ENCODE measurements at places on chromosomes 16 and 17. TPM values are rescaled to one million over a fixed set of nuclear protein-coding genes. Genes with fewer than 3 reads are reported as not detected.

The CCNF gene
- 35.9 TPM for total RNA-seq

The HOXB9 gene
- 7.3 TPM for total RNA-seq

The CX3CL1 gene
- total RNA-seq: not detected

The FAM171A2 gene
- total RNA-seq: 2.1 TPM

The TMIGD1 gene
- total RNA-seq: not detected

The GLTPD2 gene
- total RNA-seq: not detected

The ODAD4 gene
- total RNA-seq: not detected

The CLEC18B gene
- not detected for total RNA-seq

DNA sequence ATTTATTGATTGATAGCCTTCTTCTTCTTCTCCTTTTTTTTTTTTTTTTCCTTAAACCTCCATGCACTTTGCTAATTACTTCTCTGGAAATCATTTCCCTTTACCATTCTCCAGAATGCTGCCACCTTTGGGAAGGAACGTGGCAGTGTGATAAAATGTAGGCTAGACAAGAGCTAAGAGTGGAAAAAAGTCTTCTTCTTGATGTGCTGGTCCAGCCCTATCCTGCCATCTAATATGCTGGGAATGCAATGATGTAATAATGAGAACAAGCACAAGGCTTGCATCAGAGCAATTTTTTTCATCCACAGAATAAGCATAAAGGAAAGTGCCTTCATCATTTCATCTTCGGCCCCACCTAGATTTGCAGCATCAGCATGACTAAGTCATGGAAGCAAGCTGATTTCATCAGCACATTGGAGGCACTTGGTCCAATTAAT lies 128.7 kb upstream of the ZFHX3 start:
- DNase-seq: peak; percentile 9

- DNase-seq: no peak
Observed at GRCh38 chr16:72990571-72990970, 57.4 kb downstream of the ZFHX3 start.

- DNase-seq: peak; percentile 86
Observed at GRCh38 chr17:57195785-57196460, 60.4 kb upstream of the MSI2 start.

DNA sequence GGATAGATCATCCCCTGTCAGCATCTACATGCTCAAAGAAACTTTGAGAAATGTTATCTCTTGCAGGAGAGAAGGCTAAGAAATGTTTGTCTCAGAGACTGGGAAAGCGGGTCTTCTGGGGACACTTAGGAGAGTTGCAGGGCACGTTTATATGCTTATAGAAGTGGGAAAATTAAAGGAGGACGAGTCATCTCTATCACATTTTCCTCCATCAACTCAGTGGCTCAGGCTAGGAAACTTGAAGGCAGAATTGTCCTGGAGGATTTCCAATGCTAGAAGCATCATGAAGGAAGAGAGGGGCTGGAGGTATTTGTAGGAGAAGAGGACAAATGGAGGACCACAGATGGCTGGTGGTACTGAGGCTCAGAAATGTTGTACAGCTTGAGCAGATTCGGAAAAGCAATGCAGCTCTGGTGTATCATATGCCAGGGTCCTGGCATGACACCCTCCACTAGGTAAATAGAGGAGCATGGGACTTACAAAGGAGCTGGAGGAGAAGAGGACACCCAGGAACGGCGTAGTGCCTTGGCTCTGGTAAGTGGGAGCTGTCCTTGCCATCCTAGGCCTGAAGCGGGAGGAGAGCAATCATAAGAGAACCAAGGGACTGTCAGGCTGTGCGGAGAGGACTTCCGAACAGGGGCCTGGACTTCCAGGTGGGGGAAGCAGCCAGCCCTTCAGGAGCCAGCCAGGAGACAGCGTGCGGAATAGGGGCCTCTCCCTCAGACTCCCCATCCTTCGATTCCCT lies 4.5 kb upstream of the HS3ST3B1 start:
- DNase-seq: no peak

GRCh38 chr17:40062329-40063186 lies at the start of gene THRA:
Gene THRA, plus strand, starts transcription at chr17:40062965. Its CDS starts 11,524 bp downstream, at chr17:40074489.
- DNase-seq: peak; percentile 79

- no peak for DNase-seq
Observed at GRCh38 chr17:57714665-57715180, 30.4 kb downstream of the CCDC182 start.

GRCh38 chr16:80189476-80190175 lies 351.2 kb upstream of the DYNLRB2 start:
- no peak for DNase-seq

DNA sequence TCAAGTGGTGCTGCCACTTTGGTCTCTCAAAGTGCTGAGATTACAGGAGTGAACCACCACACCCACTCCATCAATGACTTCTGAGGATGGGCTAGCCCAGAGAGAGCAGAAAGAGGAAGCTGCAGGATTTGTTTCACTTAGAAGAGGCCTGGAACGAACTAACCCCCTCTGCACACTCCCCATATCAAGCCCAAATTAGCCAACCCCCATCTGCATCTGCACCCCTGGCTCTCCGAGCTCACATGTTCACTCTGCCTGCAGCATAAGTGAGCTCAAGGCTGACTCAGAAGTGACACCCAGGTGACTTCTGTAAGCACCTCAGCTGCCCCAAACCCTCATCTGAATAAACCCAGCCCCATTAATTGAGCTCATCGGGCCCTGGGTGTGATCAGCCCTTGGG lies 4.8 kb downstream of the SCNN1G start:
- DNase-seq: no peak

- DNase-seq: no peak
Observed at GRCh38 chr16:852451-853185, 52.1 kb upstream of the GNG13 start.

DNA sequence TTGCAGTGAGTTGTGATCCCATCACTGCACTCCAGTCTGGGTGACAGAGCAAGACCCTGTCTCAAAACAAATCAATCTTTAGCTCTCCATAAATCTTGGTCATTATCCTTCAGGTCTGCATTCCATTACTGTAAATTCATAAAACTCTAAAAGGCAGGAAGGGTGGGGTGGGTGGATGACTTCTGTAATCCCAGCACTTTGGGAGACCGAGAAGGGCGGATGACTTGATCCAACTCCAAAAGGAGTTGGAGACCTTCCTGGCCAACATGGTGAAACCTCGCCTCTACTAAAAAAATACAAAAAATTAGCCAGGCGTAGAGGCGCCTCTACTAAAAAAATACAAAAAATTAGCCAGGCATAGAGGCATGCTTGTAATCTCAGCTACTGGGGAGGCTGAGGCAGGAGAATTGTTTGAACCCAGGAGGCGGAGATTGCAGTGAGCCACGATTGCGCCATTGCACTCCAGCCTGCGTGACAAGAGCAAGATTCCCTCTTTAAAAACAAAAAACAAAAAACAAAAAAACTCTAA lies 2.2 kb upstream of the UBE2Z start:
- no peak for DNase-seq

DNA sequence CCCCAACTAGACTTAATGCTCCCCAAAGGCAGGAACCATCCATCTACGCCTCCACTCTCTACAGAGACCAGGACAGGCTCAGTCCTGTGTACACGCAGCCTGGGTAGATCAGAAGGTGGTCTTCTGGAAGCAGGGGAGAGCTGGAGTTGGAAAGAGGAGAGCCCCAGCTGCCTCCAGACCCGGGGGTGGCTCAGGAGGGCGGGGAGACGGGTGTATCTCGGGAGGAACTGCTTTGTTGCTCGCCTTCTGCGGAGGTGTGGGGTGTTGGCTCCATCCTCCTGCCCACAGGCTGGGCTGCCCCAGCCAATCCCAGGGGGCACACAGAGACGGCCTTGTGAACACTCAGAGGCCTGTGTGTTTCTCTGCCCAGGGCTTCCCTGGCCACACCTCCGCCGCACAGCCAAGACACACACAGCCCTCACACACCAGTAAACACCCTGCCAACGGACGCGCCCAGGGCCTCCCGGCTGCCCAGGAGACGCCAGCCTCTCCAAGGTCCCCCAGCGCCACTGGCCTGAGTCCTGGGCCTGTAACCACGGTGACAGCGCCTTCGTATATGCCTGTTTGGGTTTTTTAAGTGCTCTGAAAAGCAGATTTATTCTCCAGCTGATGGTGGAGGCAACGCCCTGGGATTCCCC lies 143.4 kb upstream of the CDC42EP4 start:
- DNase-seq: peak; percentile 59

GRCh38 chr16:12330541-12330940 lies 354.0 kb downstream of the SNX29 start:
- no peak for DNase-seq

GRCh38 chr16:4994719-4995434 lies 36.7 kb downstream of the SEC14L5 start:
- no peak for DNase-seq

DNA sequence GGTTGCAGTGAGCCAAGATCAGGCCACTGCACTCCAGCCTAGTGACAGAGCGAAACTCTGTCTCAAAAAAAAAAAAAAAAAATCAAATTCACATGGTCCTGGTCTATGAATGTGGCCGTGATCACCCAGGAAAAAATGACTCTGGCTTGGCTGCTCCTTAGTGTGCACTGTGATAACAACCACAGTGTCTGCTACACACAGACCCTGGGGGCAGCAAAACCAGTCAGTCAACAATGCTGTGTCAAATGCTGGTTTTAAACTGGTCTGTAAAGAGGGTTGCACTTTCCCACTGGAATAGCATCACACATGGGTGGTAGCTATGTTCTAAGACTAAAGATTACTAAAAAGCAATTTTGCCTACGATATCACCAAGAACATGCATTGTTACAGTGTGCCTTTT lies 71.0 kb downstream of the ARHGAP17 start:
- DNase-seq: no peak

DNA sequence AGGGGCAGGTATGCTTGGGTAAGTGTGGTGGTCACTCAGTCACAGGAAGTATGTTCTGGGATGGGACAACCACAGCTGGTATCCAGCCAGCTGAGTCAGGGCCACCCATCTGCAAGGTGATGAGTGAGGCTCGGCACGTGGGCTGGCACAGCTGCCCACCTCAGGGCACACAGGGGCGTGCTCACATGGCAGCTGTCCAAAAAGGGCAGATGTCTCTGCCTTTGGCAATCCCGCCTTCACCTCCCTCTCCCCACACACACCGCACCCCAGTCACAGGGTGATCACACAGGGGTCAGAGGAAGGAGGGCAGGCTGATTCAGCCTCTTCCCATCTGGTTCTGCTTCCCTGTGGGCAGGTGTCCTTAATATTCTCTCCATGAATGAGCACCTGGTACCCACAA lies 85.9 kb upstream of the TOB1 start:
- peak; percentile 65 for DNase-seq

DNA sequence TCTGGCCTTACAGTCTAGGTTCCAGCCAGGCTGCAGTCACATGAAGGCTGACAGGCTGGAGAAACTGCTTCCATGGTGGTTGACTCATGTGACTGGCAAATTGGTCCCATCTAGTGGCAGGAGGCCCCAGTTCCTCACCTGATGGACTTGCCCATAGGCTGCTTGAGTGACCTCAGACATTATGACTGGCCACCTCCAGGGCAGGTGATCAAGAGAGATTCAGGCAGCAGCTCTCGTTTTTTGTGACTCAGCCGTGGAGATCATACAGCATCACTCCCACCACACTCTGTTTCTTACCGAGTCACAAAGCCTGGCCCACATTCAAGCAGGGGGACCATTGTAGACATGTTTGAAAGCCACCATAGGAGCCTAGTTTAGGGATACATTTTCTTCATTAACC lies 34.5 kb downstream of the SIAH1 start:
- no peak for DNase-seq

- DNase-seq: no peak
Observed at GRCh38 chr16:11689031-11689840, 21.0 kb downstream of the SNN start.

DNA sequence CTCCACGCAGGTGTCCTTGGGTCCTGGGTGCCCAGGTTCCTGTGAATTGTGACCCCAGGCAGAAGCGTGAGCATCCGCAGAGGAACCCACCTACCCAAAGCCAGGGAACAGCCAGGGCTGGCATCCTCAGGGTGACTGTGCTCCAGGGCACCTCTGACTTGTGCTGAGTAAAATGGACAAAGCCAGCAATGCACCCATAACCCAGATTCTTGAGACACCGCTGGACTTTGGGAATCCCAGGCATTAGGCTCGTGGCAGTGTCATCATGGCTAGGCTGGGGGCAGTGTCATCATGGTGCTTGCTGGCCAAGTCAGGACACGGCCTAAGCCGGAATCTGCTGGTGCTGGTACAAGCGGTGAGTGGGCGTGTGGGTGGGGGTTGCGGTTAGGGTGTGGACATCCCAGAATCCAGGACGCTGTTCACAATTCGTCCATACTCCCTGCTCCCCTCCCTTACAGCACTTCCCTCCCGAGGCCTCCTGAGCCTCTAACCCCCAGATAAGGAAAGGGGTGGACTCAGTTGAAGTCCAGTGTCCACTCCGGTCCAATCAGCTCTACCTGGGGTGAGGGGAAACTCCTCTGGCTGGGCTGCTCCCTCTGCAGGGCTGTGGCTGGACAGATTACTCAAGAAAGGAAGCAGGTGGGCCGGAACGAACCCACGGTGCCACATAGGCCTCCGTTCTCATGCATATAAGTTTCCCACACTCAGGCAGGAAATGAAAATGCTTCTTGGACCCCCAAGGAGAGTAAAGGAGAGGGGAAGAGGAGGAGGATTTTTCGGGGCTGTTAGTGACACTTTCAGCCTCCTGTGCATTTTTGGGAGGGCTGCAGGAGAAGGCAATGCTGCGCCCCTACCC lies 138.9 kb downstream of the SEC14L1 start:
- DNase-seq: peak; percentile 35

- DNase-seq: no peak
Observed at GRCh38 chr16:67661101-67661761, 471 bp downstream of the PARD6A start.

- DNase-seq: no peak
Observed at GRCh38 chr16:84214451-84215066, 23.6 kb downstream of the ADAD2 start.

GRCh38 chr16:83561876-83562275 lies 245.9 kb upstream of the HSBP1 start:
- DNase-seq: no peak

GRCh38 chr17:69732272-69732918 lies 317.9 kb downstream of the MAP2K6 start:
- no peak for DNase-seq

Measured in MG63 (cell line).